ENCODE measurements at places on chromosomes 2 and 18.

GRCh38 chr2:129732630-129733026 lies 246.8 kb upstream of the RAB6C start:
- DNase-seq: no peak

DNA sequence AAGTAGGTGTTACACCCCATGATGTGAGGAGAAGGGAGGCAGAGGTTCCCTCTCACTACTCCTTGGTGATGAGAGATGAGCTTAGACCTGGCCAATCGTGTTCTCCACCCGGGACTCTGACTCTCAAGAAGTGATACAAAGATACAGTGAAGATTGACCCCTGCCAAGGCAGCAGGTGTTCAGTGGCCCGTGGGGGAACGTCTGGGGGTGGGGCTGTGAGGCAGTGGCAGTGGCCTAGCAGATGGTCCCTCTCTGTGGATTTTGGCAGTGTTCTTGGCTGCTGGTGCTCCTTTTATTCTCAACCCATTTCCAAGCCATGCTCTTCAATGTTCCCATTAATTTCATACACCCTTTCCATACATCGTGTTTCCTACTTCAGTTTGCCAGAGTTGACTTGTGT lies 120.4 kb upstream of the NEDD4L start:
- DNase-seq: no peak

GRCh38 chr2:151657667-151658076 lies 76.6 kb downstream of the NEB start:
- DNase-seq: no peak

GRCh38 chr2:192151853-192152252 lies 42.9 kb downstream of the TMEFF2 start:
- peak; percentile 53 for DNase-seq

DNA sequence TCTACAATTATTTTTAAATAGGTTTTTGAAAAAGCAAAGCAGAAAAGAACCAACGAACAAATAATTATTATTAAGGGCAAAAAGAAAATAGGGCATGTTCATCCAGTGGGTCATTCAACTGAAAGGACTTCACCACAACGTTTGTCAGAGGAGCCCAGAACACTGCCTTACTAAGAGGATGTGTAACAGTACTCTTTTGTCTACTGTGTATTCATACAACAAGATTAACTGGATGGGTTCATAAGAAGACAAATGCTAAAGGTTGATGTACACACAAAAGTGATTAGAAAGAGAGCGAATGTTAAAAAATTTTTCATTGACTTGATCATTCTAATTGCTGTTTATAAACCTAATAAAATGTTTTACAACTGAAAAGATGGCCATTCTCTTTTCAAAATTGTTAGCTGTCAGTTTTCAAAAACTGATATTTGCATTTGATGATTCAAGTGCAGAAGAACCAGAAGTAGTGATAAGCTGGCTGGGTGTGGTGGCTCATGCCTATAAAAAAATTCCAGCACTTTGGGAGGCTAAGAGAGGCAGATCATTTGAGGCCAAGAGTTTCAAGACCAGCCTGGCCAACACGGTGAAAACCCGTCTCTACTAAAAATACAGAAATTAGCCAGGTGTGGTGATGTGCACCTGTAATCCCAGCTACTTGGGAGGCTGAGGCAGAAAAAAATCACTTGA lies 33.1 kb downstream of the MGAT4A start:
- no peak for DNase-seq
